ENCODE measurements at places on chromosomes 7 and 10.
A peak's percentile ranks its signal among the peaks of the same experiment; 100 is the strongest.

GRCh38 chr7:134654104-134654775 is 7.6 kb downstream of the BPGM start:
- H3K27ac ChIP-seq = no peak overlapping the region
- DNase-seq = peak; percentile 43
- no peaks in the 10 kb centered on the region for H3K27me3 ChIP-seq
- no peaks in the 10 kb centered on the region for H3K36me3 ChIP-seq
- no peak overlapping the region for H3K4me3 ChIP-seq
- no peaks in the 10 kb centered on the region for H3K4me1 ChIP-seq

- no peak overlapping the region for H3K27ac ChIP-seq
- no peak for DNase-seq
- no peak overlapping the region for H3K4me3 ChIP-seq
- no peaks in the 10 kb centered on the region for H3K36me3 ChIP-seq
Measured at GRCh38 chr7:70060298-70061068, 462.2 kb downstream of the AUTS2 start.

GRCh38 chr10:123890226-123890625 is 1.4 kb downstream of the CPXM2 start:
- DNase-seq = no peak
- no peak overlapping the region for H3K4me3 ChIP-seq
- H3K4me1 ChIP-seq = no peaks in the 10 kb centered on the region
- H3K36me3 ChIP-seq = no peaks in the 10 kb centered on the region
- no peaks in the 10 kb centered on the region for H3K27me3 ChIP-seq
- no peak overlapping the region for H3K27ac ChIP-seq

GRCh38 chr10:86104156-86104555 is 262.4 kb downstream of the GRID1 start:
- no peaks in the 10 kb centered on the region for H3K4me1 ChIP-seq
- DNase-seq = no peak
- no peaks in the 10 kb centered on the region for H3K36me3 ChIP-seq
- no peaks in the 10 kb centered on the region for H3K27me3 ChIP-seq
- no peak overlapping the region for H3K4me3 ChIP-seq

- H3K4me3 ChIP-seq = no peak overlapping the region
- H3K27me3 ChIP-seq = peaks cover 6% of the 10 kb centered on the region
- H3K4me1 ChIP-seq = no peaks in the 10 kb centered on the region
- DNase-seq = no peak
- H3K36me3 ChIP-seq = no peaks in the 10 kb centered on the region
Measured at GRCh38 chr10:69119896-69120295, 4.1 kb upstream of the VPS26A start.

GRCh38 chr7:57199252-57199651 is 67.0 kb upstream of the ZNF479 start:
- H3K27ac ChIP-seq = no peak overlapping the region
- H3K4me3 ChIP-seq = no peak overlapping the region
- H3K4me1 ChIP-seq = no peaks in the 10 kb centered on the region
- no peaks in the 10 kb centered on the region for H3K36me3 ChIP-seq
- DNase-seq = no peak

DNA sequence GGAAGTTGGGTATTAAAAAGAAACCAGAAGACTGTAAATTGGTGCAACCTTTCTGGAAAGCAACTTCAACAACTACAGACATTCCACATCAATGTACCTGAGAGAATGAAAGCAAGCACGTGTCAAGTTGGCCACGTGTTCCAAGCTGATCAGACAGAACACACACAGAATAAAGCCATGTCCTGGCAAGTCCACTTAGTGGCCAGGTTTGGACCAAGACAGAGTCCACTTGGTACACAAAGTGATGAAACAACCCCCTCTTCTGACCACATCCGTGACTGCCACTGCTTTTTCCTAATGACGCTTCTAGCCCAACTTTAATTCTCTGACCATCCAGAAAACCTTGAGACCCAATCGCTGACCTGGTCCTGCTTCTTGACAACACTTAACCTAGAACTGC is 109.4 kb downstream of the ABLIM1 start:
- DNase-seq = peak; percentile 74
- peaks cover 4% of the 10 kb centered on the region for H3K4me1 ChIP-seq
- no peaks in the 10 kb centered on the region for H3K36me3 ChIP-seq
- H3K27ac ChIP-seq = no peak overlapping the region
- no peak overlapping the region for H3K4me3 ChIP-seq

- no peak overlapping the region for H3K27ac ChIP-seq
- H3K4me1 ChIP-seq = no peaks in the 10 kb centered on the region
- no peak overlapping the region for H3K4me3 ChIP-seq
Measured at GRCh38 chr7:48168159-48168558, 3.1 kb upstream of the ABCA13 start.

- DNase-seq = peak; percentile 77
- no peak overlapping the region for H3K27ac ChIP-seq
- H3K36me3 ChIP-seq = no peaks in the 10 kb centered on the region
- H3K4me3 ChIP-seq = no peak overlapping the region
- no peaks in the 10 kb centered on the region for H3K4me1 ChIP-seq
Measured at GRCh38 chr7:132292803-132293202, 283.5 kb downstream of the PLXNA4 start.

GRCh38 chr7:2978408-2978807 is 65.3 kb downstream of the CARD11 start:
- H3K4me3 ChIP-seq = no peak overlapping the region
- H3K36me3 ChIP-seq = no peaks in the 10 kb centered on the region

- DNase-seq = no peak
- no peaks in the 10 kb centered on the region for H3K36me3 ChIP-seq
- peaks cover 21% of the 10 kb centered on the region for H3K4me1 ChIP-seq
- H3K4me3 ChIP-seq = no peak overlapping the region
- no peaks in the 10 kb centered on the region for H3K27me3 ChIP-seq
Measured at GRCh38 chr7:135206941-135207391, 4.4 kb downstream of the WDR91 start.

GRCh38 chr7:114710499-114710898 is 211.4 kb upstream of the MDFIC start:
- no peak overlapping the region for H3K4me3 ChIP-seq
- no peaks in the 10 kb centered on the region for H3K4me1 ChIP-seq
- H3K36me3 ChIP-seq = no peaks in the 10 kb centered on the region
- no peak for DNase-seq

DNA sequence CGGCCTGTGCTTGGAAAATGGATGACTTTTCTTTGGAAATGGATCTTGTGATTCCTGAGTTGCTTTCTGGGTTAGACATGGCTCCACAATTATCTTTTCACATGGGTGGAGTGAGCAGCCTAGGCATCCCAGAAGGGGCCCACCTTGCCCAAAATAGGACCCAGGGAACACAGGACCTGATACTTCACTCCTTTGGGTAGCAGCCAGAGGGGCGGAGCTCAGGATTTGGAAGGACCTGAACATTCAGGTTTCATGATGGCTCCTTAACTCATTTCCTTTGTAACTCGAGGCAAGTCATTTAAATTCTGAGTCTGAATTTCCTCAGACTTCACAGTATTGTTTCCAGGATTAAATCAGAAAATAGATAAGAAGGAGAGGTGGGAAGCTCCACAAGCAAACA is 178.3 kb upstream of the ZMIZ1 start:
- no peaks in the 10 kb centered on the region for H3K36me3 ChIP-seq
- H3K4me1 ChIP-seq = no peaks in the 10 kb centered on the region
- peaks cover 15% of the 10 kb centered on the region for H3K27me3 ChIP-seq
- DNase-seq = no peak

DNA sequence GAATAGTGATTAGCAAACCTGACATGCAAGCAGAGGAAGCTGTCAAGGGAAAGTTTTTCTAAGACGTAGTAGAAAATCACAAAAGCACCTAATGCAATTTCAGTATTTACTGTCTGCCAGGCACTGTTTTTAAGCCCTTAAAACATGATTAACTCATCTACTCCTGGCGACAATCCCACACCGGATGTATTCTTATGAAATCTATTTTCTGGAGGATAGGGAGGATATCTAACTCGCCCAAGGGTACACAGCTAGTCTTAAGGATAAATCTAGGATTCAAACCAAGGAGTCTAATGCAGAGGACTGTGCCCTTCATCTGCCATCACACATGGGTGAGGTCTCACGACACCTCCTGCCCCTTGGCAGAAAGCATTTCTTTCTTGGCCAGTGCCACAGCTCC is 47.8 kb upstream of the FIGNL1 start:
- H3K36me3 ChIP-seq = no peaks in the 10 kb centered on the region
- H3K27me3 ChIP-seq = peaks cover 10% of the 10 kb centered on the region
- peaks cover 2% of the 10 kb centered on the region for H3K4me1 ChIP-seq
- DNase-seq = peak; percentile 77
- H3K27ac ChIP-seq = no peak overlapping the region

DNA sequence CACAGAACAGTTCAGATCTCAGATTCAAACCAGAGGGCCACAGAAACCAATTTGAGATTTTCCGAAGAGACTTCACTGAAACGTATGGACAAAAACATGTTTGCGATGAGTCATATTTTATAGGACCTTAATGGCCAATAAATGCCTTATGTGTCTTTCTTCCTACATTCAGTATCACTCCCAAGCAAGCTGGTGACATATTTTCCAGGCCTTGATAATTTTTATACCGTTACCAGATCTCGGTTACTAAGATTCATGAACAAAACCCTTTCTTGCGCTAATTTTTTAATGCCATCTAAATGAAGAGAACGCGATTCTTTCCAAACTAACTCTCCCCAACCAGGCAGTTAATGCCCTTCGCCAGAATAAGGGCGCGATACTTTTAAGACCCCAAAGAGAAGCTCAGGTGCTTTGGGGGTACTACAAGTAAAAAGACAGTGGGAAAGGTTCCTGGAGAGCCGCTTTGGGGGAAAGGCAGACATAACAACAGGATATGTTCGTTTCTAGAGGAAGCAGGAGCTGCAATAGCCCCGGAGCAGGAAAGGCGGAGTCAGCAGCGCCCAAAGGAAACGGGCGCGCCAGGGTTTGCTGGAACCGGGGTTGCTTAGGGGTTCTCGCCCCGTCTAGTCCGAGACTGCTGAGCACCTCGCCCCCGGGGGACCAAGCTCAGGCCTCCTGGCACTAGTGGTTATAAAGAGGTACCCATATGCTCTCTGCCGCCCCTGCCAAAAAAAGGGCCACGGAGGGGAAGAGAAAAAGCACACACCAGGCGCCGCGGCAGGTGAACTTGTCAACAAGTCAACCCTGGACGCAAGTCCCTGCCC is 884 bp downstream of the ICA1 start:
- H3K36me3 ChIP-seq = no peaks in the 10 kb centered on the region
- H3K4me1 ChIP-seq = no peaks in the 10 kb centered on the region
- no peaks in the 10 kb centered on the region for H3K27me3 ChIP-seq
- DNase-seq = peak; percentile 4

DNA sequence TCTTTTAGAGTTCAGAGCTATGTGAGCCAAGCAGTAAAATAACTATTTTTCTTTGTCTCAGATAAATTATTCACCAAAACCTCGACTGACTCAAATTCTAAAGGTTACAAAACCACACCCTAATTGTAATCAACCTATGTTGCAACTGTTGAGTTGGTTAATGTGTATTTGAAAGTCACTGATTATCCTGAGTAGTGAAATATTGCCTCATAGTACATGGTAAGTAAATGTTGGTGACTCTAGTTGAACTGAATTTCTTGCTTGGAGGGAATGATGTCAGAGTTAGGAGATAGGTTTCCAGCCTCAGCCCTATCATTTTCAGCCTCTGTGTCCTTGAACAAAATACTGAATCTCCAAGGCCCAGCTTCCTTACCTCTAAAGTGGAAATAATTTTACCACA is 3.0 kb upstream of the CYP2C18 start:
- H3K36me3 ChIP-seq = no peaks in the 10 kb centered on the region
- H3K4me1 ChIP-seq = no peaks in the 10 kb centered on the region
- DNase-seq = no peak
- H3K27ac ChIP-seq = no peak overlapping the region
- no peaks in the 10 kb centered on the region for H3K27me3 ChIP-seq

DNA sequence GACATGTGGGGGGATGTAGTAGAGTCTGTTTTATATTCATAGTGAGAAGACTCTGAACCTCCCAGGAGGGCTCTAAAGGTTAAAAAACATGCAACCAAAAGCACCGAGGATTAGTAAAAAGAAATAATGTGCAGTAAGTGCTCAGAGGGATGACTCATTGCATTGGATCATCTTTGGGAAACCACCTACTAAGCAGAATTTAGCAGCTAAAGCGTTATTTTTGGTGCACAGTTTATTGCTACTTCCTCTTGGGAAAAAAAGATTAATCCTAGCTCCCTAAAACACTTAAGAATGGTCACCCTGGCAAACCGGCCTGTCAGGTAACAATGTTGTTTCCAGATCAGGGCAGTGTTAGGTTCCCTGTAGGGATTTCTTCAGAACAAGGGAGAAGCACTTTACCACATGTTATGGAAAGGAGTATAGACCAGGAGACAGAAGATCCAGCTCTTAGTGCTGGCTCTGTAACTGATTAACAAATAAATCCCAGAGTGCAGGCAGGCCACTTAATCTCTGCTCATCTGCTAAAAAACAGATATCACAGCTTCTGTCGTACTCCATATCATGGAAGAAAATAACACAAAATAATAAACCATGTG is 44.8 kb upstream of the FAM133B start:
- H3K36me3 ChIP-seq = no peaks in the 10 kb centered on the region
- DNase-seq = peak; percentile 87
- no peaks in the 10 kb centered on the region for H3K27me3 ChIP-seq
- no peak overlapping the region for H3K4me3 ChIP-seq
- H3K27ac ChIP-seq = peak overlapping the region; percentile 8

DNA sequence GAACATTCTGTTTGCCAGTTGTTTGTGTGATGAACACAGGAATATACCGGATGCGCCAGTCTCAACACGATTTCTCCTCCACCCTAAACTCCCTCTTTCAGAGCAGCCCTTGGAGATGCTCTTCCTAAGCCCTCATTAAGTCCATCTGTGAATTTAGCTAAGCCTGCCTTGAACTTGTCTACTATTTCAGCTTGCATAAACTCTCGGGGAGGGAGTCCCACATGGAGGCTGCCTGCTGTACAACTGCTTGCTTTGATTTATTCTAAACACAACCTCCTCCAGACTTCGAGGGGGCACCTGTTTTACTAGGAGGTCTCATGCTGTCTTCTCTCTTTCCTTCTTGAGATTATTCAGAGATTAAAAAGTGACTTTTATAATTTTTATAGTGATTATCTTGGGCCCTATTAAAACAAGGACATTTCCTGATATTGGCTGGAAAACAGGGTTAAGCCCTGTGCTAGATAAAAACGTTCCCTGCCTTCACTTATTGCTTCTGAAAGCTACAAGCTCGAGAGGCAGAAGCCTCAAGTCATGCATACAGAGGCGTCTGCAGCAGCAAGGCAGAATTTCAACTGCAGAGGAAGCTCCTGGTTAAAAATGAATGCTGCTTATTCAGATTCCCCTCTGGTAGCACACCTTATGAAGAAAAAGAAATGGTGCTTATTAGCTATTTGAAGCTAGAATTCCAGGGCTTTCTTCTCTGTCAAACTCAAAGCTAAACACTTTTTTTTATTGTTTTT is 174.3 kb downstream of the FANK1 start:
- H3K36me3 ChIP-seq = peaks cover 3% of the 10 kb centered on the region
- H3K27ac ChIP-seq = no peak overlapping the region
- no peak overlapping the region for H3K4me3 ChIP-seq
- no peak for DNase-seq
- H3K4me1 ChIP-seq = no peaks in the 10 kb centered on the region

DNA sequence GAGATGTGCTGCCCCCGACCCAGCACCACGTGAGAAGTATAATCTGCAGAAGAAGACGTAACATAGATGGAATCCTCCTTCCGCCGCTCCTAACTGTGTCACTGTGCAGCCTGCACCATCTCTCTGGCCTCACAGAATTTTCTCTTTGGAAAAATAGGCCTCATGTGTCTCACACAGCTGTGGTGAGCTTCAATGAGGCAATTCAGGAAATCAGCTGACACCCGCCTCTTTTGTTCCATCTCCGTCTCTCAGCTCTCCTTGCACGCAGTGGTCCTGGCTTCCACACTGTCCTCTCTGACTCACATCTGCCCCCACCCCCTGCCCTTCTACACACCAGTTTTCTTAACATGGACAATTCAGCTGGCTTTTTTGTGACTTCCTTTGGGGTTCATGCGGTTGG is 7.2 kb downstream of the C10orf90 start:
- no peaks in the 10 kb centered on the region for H3K27me3 ChIP-seq
- DNase-seq = peak; percentile 98
- H3K4me1 ChIP-seq = no peaks in the 10 kb centered on the region
- H3K27ac ChIP-seq = no peak overlapping the region
- no peaks in the 10 kb centered on the region for H3K36me3 ChIP-seq
